Mesothelial cell of epicardium (in vitro differentiated cells): ENCODE measurements at places on chromosomes 13 and 19.

DNA sequence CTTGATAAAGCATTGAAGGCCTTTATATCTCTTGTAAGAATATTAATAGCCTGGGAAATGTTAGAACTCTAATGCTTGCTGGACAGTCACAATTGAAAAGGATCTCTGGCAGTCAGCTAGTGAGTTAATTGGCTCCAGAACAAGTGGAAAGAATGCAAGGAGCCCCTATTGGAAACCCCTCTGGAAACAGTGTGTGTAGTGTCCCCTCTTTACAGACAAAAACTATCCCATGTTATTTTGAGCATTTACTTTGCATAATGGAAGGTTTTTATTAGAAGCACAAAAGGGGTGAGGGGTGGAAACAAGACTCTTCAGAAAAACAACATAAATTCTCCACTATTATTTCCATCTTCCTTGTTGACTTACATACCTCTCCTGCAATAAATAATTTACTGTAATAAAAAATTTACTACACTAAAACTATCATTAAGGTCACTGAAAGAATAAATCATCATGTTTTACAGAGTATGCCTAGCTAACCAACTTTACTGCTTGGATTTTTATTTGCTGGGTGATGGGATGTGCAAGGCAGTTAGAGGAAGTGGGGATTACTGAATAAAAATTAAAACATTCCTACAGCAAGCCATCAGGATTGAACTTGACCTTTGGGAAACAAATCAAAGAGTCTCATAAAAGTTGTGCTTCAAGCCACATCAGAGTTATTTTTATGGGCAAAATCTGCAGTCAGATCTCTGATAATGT, 610.4 kb downstream of the TBC1D4 start:
- DNase-seq = no peak

- DNase-seq = no peak
Measured at GRCh38 chr13:113495494-113496210, 5.1 kb upstream of the DCUN1D2 start.

DNA sequence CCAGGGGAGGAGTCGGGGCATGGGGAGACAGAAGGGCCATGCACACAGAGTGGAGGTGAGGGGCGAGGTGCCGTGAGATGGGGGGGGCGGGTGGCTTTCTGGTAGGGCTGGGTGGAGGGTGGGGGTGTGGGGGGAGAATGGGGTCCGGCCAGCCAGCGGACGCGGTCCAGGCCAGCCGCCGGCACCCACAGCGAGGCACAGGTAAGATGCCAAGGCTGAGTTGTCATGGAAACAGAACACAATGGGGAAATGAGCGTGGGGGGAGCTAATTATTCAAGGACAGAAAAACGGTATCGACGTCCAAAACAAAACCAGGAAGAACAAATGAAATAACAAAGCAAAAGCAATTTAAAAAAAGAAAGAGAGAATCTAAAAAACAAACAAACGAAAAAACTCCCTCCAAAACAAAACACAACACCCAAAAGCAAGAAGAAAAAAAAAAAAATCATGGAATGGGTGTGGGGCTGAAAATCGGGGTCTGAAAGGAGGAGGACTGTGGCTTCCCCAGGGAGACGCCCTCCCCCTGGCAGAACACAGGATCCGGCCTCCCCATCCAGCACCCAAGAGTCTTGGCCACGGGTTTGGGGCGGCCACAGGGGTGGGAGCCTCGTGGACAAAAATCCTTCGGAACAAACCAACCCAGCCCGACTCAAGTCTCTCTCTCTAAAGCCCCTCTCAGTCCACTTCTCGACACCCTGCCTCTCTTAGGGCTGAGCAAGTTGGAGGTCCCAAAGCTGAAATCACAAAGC, 92.5 kb downstream of the PTPRS start:
- DNase-seq = no peak

DNA sequence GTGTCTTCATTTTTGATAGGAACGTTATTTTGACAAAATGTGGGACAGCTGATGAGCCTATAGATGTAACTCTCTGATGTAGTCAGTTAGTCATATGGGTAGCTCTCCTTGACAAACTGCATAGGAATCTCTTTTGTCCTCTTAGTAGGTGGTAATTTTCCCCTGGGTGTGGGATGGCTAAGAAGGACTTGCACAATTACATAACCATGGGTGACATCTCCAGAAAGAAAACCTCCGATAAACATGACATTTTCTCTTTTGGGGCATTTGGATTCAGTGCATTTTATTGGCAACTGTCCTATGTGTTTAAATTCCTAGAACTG, 41.8 kb downstream of the IGFL3 start:
- DNase-seq = no peak

DNA sequence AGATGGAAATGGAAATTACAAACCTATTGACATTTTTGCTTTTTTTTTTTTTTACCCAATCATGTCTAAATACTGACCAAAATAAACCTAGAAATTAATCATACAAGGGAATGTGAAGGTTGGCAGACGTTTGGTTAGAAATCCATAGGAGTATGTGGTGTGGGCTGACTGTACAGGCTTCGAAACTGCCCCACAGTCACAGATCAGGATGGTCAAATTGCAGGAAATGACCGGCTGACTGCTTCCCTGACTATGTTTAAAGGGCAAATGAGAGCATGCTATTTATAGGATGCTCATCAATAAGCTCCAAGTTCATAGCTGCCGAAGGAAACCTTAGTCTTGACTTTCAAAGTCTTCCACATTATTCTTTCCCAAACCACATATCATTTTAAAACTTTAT, 118.4 kb downstream of the COG6 start:
- DNase-seq = no peak

- no peak for DNase-seq
Measured at GRCh38 chr19:41548954-41549688, 26.8 kb upstream of the CEACAM21 start.

DNA sequence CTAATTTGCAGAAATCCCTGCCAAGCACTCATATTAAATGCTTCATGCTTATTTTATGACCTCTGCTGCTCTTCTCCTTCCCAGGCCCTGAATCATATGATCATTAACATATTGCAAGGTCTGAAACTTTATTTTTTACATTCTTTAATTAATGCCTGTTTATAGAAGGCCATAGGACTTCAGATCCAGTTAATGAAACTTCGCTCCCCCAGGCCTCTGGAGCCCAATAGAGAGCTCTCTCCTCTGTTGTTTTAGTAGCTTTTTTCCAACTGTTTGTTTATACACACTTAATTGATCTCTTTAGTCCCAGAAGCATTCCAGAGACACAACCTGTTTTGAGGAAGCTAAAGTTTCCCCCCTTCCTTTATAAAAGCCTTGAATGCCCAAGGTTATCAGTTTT, 68.3 kb downstream of the DACH1 start:
- DNase-seq = no peak

GRCh38 chr19:54461210-54461609, 2.4 kb downstream of the LENG9 start:
- no peak for DNase-seq

DNA sequence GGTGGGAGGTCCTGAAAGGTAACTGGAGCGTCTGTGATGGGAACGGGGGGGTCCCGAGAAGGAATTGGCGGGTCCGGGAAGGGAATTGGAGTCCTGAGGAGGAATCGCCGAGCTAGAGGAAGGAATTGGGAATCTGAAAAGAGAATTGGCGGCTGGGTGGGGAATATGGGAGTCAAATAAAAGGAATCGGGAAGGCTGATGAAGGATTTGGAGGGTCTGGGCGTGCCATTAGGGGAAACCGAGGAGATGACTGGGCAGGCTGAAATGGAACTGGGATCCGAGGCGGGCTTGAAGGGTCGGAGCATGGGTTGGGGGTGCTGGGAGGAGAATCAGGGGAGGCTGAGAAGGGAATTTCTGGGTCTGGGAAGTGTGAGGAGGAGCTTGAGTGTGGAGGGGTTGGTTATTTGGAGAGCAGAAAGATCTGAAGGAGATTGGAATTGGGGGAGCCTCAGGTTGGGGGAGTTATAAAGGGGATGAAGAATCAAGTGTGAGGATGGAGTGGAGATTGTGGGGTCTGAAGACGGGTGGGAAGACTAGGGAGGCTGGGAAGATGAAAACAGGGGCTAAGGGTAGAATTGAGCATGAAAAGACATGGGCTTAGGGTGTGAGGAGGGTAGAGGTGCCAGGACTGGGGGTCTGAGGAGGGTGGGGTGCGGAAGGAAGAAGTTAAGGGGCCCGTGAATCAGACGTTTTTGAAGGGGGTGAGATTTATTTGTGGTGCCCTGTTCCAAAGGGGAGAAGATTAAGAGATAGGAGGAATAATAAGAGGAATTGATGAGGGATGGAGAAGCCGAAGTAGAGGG, 718 bp downstream of the ACTN4 start:
- no peak for DNase-seq

DNA sequence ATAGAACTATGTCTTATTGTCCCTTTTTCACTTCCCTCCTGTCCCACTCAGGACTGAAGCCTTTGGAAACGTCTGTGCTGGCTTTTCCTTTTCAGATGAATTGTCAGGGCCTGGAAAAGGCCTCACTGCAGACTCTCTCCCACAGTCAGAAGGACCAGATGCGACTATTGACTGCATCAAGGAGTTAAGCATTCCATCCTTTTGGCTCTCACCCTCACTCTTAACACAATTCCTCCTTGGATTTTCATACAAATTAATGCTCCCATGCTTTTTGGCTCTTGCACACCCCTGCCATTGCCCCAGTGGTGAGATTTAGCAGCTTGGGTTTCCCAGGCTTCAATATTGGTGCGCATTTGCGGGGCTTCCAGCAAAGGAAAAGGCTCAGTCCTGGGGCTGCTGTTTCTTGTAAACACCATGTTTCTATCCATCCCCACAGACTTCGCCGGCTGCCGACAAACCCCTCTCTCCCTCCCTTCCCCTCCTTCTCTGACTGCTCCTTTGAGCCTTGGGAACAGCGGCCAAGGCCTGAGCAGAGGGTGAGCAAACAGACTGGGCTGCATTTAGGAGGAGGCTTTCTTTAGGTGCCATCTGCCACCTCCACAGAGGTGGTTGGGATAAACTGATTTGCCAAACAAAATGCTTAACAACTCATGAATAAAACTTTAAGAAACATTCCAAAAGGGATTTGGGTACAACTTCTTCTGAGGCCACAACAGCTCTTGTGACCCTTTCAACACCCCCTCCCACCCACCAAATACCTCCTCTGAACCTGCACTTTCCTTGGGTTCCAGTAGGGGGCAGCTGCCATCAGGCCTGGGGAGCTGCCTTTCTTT, 48.6 kb upstream of the PCDH8 start:
- no peak for DNase-seq

DNA sequence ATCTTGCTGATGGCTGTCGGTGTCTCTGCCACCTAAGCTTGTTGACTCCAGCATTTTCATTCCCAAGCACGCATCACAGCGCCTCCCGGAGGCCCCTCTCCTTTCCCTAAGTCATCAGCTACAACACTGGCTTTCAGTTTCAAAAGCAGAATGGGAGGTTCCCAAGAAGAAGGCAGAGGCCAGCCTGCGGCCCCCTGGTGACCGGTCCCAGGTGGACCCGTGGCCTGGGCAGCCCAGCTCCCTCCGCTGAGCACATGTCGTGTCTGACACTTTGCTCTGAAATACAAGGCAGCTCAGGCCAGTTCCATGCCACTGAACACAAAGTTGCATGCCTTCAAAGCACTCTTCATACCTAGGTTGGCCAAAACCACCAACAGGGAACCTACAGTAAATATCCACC, 8.5 kb downstream of the MLLT1 start:
- no peak for DNase-seq

DNA sequence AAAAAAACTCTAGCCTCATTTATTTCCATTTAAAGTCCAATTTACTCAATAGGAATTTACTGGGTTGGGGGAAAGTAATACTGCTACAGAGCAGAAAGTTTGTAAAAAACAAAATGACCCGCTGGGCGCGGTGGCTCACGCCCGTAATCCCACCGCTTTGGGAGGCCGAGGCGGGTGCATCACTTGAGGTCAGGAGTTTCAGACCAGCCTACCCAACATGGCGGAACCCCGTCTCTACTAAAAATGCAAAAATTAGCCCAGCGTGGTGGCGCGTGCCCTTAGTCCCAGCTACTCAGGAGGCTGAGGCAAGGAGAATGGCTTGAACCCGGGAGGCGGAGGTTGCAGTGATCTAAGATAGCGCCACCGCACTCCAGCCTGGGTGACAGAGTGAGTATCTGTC, 745.6 kb downstream of the SLITRK1 start:
- no peak for DNase-seq

DNA sequence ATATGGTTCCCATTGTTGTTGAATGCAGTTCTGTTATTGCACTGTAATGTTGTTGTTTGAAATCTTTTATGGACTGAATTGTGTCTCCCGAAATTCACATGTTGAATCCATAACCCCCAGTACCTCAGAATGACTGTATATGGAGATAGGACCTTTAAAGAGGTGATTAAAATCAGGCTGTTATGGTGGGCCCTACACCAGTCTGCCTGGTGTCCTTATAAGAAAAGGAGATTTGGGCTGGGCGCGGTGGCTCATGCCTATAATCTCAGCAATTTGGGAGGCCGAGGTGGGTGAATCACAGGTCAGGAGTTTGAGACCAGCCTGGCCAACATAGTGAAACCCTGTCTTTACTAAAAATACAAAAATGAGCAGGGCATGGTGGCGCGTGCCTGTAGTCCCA, 7.4 kb downstream of the CXCL17 start:
- DNase-seq = no peak

DNA sequence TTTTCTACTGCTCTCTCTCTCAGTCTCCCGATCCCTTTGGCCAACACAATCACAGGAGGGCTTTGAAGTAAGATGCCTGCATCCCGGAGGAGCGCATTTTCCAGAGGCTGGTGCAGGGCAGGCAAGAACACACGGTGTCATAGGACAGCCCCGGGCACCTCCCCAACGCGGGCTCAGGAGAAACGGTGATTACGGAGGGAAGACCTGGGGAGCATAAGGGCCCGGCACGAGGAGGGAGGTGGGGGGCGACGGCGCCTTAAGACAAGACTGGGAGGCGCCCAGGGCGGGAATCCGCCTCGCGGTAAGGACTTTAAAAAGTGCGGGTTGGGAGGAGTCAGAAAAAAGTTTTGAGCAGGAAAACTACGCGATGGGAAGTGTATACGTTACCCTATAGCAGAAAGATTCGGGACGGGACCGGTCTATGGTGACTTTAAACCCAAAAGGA, 18.7 kb upstream of the ZNF888 start:
- no peak for DNase-seq

- DNase-seq = peak; percentile 38
Measured at GRCh38 chr13:50128428-50128931, 113.2 kb downstream of the KCNRG start.
